ENCODE measurements at places on chromosomes 5 and 9. TPM values are rescaled to one million over a fixed set of nuclear protein-coding genes. Genes with fewer than 3 reads are reported as not detected.

DNA sequence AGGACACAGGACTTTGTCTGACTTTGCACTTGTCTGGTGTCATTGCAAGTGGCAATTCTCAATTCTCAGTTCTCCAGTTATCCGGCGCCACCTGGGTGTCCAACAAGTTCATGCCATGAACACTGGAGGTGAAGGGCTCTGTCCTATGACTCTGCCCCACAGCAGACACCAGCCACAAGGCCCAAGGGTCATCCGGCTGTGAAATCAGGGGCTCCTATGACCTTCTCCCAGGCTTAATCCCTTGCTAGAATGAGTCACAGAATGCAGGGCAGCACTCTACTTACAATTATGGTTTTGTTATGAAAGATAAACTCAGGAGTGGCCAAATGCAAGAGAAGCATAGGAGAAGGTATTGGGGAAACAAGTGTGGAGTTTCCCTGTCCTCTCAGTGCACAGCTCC lies 392.0 kb downstream of the GADD45G start:
- no peak for DNase-seq
- H3K27ac ChIP-seq: no peak overlapping the region
- H3K4me3 ChIP-seq: no peak overlapping the region
- H3K27me3 ChIP-seq: no peaks in the 10 kb centered on the region
- no peaks in the 10 kb centered on the region for H3K36me3 ChIP-seq

GRCh38 chr9:70160686-70161600 lies 97.8 kb upstream of the SMC5 start:
- peaks cover 33% of the 10 kb centered on the region for H3K4me1 ChIP-seq
- no peaks in the 10 kb centered on the region for H3K36me3 ChIP-seq
- H3K4me3 ChIP-seq: no peak overlapping the region
- peak overlapping the region; percentile 60 for H3K27ac ChIP-seq
- no peak for DNase-seq

The SUSD3 gene
- total RNA-seq: 25.0 TPM

The SH3PXD2B gene
- total RNA-seq: 30.9 TPM

The ADCY2 gene
- total RNA-seq: 18.4 TPM

Measured in vagina (tissue), 2 donors.